ENCODE measurements at places on chromosomes 11 and 22.

GRCh38 chr22:22949953-22950352 is 62.3 kb downstream of the IGLL5 start:
- DNase-seq: no peak

DNA sequence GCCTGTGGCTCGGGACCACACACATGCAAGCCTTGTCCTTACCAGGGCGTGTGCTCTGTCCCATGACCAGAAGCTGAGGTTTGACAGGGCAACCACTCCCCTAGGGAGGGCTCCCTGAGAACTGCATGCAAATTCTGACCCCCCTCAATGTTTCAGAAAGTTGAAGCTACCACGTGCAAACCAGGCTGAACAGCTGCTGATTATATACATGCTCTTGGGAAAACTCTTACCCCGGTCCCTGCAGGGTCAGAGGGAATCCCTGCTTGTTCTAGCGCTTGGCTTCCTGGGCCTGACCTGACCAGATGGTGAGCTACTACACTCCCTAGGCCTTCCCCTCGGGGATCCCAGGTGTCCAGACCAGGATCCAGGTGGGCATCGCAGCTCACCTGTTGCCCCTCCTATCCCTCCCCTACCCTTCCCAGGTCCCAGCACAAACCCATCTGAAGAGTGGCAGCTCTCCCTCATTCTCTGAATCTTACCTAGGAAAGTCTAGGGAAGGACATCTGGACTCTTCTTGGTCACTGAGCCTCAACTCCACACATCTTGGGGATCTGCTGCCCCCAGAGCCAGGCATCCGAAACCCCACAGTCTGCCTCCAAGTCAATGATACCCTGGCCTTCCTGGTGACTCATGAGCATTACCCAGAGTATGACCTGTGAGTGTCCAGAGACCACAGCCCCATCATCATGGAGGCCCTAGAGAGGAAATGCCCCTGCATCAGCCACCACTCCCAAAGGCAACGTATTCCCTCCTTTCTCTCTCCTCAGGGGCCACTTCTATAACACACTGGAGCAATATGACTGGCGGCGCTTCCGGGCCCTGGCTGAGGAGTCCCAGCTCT is 61.5 kb downstream of the BTG4 start:
- peak; percentile 27 for DNase-seq

DNA sequence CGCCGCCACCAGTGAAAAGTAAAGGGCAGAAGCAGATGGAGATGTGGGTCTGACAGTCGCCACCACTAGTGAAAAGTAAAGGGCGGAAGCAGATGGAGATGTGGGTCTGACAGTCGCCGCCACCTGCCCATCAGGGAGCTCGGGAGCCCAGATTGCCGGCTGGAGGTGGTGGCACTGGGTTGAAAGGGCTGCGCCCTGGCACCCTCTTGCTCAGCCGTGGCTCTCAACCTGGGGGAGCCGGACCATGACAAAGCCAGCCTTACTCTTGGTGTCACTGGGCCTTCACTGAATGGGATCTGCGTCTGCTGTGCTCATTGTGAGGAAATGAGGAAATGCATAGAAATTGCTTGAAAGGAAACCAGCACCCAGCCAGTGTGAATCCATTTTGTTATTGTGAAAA is 36.3 kb downstream of the AP2A2 start:
- DNase-seq: no peak

- DNase-seq: no peak
Observed at GRCh38 chr11:68773521-68774193, 22.3 kb upstream of the TESMIN start.

DNA sequence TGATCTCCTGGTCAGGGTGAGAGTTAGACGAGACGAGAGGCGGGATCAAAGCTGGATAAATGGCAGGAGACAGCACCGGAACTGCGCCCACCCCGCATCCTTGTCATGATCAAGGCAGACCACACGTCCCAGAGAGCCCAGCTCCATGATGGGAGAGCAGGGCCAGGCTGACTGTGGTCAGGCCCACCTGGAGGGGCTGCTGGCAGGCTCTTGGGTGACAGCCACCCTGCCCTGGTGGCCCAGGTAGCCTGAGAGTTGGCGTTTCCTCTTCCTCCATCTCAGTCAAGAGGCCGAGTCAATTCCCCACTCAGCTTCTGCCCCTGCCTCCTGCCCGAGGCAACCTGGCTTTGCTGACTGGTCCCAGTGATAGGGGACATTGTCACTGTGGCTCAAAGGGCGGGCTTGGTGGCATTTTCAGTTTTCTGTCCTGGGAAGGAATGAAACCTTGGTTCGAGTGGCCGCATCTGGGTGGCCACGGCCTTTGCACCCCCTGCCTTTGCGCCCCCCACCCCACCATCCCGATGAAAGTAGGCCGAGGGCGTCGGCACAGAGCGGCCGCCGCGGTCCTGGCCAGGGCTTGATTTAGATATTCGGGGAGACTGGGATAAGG is 60.8 kb upstream of the PPARA start:
- DNase-seq: no peak

DNA sequence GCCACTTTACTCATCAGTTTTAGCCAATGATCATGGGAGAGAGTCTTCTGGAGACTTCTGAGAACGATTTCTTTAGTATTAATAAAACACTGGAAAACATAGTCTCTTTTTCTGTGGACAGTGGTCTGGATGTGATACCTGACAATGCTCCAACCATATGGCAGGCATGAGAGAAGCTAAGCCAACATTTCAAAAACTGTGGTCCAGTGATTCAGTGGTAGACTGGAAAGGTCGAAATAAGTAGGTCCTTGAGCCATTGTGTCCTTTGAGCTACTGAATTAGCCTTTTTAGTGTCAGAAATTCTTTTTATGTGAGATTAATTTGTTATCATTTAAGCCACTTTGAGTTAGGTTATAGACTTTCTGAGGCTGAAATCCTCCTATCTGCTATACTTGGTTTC is 197.7 kb upstream of the CTSC start:
- no peak for DNase-seq

DNA sequence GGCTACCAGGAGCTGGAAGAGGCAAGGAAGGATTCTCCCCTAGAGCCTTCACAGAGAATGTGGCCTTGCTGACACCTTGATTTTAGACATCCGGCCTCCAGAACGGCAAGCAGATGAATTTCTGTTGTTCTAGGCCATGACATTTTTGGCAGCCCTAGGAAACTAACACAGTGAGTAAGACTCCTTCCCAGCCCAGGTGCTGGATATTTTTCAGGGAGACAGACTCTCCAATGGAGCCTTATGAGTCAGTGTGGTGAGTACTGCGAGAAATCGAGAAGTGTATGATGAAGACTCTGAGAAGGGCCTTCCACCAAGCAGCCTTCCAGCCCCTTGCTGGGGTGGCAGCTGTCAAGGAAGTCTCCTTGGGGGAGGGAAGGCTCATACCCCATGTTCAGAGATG is 114.4 kb downstream of the OSBP2 start:
- DNase-seq: peak; percentile 42

GRCh38 chr11:62905927-62906531 is 15.1 kb downstream of the CHRM1 start:
- peak; percentile 85 for DNase-seq

DNA sequence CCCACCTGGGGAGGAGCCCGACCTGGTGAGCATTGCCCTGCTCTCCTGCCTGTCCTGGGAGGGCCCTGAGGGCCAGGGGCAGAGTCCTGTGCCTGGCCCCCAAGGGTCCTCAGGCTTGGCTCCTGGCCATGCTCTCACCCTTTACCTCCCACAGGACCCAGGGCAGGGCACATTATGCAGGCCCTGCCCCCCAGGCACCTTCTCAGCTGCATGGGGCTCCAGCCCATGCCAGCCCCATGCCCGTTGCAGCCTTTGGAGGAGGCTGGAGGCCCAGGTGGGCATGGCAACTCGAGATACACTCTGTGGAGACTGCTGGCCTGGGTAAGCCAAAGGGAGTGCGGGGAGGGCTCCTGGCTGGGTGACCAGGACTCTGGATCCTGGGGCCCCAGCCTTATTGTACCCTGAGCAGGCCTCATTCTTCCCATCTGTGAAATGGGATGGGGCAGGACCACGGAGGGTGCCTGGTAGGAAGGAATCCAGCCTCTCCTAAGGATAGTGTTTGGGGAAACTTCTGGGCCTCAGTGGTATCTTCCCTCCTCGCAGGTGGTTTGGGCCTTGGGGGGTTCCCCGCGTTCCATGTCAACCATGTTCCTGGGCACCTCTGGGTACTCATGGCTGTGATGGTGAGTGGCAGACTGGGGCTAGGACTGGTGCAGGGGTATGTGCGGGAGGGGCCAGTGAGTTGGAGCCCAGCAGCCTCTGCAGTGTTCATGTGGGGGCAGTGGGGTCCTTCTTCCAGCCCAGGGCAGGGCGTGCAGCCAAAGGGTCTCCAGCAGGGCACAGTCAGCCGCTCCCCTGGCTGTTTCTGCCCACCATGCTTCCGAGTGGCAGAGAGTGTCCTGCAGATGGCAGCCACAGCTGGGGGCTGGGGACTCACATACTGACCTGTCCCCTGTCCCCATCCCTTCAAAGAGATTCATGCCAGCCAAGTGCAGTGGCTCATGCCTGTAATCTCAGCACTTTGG is 14.7 kb downstream of the RELT start:
- no peak for DNase-seq

GRCh38 chr22:47281126-47282106 is 519.0 kb downstream of the TBC1D22A start:
- no peak for DNase-seq

DNA sequence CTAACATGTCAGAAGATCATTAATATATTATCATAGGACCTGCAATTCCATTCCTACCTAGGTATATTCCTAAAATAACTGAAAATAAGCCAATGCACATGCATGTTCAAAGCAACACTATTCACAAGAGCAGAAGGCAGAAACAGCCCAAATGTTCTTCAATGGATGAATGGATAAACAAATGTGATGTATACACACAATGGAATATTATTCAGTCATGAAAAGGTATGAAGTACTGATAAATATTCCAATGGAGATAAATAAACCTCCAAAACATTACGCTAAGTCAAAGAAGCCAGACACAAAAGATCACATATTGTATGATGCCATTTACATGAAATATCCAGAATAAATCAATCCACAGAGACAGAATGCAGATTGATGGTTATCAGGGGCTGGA is 16.8 kb downstream of the AMBRA1 start:
- DNase-seq: no peak

DNA sequence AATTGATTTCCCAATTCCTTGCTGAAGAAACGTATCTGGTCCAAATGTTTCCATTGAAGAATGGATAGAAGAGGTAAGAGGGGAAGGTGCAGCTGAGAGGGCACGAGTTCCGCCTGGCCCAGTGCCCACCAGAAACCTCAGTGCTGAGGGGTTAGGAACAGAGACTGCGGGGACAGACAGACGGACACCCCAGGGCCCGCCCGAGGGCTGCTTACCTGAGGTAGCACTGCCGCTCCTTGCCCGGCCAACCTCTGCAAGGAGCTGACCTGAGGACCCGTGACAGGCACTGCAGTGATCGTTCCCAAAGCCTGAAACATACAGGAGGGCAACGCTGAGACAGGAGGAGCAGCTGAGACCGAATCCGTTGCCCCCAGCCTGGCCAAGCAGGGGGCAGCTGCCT is 89.6 kb downstream of the PHF21B start:
- no peak for DNase-seq

DNA sequence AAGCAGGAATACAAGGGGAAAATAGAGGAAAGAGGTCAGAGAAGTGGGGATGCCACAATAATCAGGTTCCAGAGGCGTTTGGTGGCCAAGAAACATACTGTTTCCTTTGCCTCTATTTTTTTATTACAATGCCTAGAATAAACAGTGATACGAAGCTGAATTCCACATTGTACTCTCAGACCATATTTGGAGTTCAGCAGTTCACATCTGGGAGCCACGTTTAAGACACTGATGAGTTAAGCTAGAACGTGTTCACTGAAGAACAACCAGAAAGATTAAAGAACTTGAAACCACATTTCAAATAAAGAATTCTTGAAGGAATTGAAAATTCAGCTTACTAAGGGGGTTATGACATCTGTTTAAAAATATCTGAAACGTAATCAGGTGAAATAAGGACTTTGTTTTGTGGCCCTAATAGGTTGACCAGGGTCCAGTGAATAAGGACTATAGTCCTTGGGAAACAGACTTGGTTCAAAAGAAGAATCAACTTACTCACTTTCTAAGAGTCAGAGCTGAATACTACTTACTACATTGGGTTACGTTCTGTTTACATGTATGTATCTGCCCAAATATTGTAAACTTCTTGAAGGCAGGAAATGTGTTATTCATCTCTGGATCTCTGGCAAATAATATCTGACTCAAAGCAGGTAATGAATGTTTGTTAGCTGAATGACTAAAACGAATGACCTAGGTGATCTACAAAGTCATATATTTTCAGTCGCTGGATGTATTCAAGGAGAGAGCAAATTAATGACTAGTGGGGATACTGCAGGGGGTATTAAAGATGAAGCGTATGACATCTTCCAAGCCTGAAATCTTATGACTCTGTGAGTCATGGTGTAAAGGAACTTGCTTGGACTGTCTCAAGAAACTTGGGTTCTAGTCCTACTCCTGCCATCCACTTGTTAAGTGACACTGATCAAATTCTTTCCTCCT is 247.0 kb upstream of the NARS2 start:
- DNase-seq: no peak

- DNase-seq: no peak
Observed at GRCh38 chr11:101046947-101047346, 82.7 kb downstream of the PGR start.

DNA sequence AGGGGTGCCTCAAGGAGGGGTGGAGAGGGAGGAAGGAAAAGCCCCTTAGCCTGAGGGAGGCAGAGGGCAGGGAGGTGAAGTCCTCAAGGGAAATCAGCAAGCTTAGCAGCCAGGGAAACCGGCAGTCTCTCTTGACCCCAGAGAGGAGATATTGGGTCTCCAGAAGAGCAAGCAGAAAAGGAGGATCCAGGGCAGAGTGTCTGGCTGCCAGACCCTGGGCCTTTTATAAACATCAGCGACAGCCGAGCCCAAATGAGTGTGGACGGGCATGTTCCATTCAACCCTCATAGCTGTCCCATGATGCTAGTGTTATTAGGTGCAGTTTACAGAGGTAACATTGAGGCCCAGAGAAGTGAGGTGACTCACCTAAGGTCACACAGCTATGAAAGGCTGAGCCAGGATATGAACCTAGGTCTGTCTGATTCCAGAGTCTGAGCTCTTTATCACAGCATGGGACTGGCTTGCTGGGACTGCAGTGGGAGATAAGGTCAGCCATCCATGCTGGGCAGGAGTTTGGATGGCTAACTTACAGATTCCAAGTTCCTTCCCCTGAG is 9.3 kb downstream of the PRDM11 start:
- no peak for DNase-seq

- no peak for DNase-seq
Observed at GRCh38 chr11:125952973-125953372, 7.1 kb downstream of the VSIG10L2 start.

- no peak for DNase-seq
Observed at GRCh38 chr22:47061226-47061625, 298.8 kb downstream of the TBC1D22A start.
